ENCODE measurements at places on chromosomes 6 and 20.

DNA sequence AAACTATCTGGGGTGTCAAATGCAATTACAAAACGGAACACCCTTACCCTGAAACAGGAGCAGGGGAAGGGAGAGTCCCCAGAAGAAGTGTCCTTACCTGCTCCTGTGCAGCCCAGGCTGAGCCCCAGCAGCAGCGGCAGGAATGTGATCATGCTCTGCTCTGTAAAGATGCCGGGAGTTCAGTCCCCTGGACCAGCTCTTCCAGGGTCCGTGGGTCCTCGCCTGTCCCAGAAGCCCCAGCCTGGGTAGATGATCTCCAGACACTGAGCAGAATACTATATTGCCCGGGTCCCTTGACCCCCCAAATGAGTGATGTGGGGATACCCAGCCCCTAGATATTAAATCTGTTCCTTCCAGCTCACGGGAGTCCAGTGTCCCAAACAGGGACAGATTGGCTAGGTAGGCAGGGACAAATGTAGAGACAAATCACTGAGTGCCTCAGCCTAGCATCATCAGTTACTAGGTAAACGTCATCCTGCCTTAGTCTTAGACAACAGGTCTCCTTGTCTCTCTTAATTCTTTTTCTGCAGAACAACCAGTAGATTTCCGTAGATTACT lies at the start of gene HLA-DMB:
HLA-DMB (minus strand) TSS at position 373 of the 558 bp plus-strand sequence; CDS start at position 152, 221 bp downstream.
- DNase-seq: peak; percentile 1

DNA sequence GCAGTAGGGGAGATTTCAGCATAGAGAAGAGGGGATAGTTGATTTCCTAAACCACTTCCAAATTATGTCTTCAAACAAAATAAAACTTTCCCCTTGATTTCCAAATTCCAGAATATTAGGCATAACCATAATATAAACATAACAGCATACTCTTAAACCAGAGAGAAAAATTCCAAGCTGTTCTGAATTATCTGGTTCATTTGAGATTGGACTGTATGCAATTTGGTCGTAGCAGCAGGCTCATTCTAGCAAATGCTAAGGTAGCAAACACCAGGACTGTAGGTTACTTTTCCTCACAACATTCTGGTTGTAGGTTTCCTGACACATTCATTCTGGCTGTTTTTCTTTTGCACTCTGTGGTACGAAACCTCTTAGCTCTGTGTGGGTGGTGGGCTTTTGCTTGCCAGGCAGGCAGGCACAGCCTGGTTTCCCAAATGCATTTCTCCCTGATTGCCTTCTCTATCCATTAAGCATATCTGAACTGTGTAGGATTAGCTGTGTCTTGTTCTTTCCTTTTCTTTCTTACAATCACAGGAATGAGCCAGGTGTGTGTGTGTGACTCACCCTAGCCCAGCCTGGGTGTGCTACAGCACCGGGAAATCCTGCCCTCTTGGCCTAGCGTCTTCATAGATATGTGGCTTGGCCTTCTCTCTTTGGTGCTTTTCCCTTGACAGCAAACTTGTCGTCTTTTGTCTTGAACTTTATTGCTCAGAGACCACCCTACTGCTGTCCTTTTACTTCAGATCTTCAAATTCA lies 77.1 kb downstream of the JARID2 start:
- DNase-seq: no peak

DNA sequence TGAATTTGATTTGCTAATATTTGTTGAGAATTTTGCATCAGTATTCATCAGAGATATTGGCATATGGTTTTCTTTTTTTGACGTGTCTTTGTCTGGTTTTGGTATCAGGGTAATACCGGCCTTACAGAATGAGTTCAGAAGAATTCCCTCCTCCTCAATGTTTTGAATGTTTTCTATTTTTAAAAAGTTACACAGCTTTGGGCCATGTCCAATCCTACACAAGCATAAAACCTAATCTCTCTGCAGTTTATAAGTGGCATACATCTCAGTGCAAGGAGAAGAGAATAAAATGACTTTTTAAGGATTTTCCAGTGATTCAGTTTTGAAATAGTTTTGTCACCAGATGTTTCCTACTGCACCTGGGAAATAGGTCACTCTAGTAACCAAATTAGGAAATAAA lies 185.5 kb downstream of the COL12A1 start:
- DNase-seq: no peak

DNA sequence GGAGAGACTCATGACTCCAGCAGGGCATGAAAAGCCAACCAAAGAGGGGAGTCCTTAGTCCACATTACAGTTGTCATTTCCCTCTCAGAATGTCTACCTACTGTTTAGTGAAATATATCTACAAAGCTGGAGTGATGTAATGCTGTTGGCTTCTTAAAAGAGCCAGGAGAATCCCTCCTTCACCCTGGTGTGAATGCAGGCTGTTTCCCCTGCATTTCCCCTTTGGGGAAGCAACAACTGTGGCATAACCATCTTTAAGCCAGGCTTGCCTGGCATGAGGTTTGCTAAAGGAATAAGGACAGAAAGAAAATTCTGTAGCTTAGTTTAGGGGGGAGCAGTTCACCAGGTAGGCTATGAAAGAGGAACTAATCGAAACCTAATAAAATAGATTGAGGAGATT lies 129.5 kb downstream of the CRYBG1 start:
- no peak for DNase-seq

DNA sequence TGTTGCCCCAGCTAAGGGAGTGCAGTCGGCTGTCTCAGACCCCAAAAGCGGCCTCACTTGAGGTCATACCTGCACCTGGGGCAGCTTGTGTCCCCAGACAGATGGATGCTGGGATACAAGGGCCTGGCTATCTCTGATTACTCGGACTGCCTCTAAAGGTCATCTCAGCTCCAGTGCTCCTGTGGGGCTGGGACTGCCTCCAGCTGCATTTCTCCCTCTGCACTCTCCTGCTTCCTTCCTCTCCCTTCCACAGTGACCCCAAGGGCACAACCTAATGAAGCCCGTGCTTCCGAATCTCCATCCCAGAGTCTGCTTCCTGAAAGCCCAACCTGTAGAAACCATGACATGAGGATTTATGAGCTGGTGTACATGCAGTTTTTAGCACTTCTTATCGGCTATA lies 22.8 kb upstream of the OCSTAMP start:
- DNase-seq: no peak

DNA sequence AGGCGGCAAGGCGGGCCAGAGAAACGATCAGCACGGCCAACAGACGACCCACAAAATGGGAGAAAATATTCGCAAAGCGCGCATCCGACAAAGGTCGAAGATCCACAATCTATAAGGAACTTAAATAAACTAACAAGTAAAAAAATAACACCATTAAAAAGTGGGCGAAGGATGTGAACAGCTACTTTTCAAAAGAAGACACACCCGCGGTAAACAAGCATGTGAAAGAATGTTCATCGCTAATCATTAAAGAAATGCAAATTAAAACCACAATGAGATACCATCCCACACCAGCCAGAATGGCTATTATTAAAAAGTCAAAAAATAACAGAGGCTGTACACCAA lies 117.8 kb upstream of the SIRPA start:
- no peak for DNase-seq

GRCh38 chr6:24517659-24518543 lies 23.1 kb downstream of the ALDH5A1 start:
- no peak for DNase-seq

- peak; percentile 82 for DNase-seq
These were observed 1.4 kb downstream of the TFEB start for GRCh38 chr6:41733707-41734665.

GRCh38 chr20:20267685-20268370 lies 100.1 kb upstream of the INSM1 start:
- DNase-seq: peak; percentile 98

DNA sequence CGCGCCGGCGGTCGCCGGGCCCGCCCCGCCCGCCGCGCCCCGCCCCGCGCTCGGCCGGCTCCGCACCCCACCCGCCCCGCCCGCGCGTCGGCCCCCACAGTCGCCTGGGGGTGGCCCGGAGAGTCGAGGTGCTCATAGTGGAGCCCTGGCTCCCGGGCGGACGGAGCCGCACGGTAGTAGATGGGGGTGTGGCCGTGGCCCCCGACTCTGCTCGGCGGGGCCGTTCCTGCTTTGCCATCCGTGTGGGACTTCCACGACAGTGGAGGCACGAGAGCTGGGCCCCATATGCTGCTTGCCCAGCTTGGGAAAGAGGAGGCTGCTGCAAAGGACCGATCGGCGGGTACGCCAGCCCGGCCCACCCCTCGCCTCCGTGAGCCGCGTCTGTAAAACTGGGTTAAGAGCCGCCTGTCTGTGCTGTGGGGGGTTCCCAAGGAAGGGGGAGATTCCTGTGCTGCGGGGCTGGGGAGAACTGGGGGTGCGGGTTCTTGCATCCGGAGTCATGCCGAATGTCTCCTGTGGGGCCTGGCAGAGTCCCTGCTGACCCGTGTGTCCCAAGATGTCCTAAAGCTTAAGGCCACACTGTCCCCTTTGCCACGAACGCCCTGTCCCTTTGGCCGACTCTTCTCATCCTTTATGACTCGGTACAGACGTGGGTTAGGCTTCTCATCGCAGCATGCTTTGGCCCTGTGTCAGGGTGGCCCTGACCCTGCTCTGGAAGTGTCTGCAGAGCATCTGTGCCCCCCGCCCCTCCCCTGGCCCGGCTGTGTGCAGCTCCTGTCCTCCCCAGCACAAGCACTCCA lies at the start of gene OPRL1:
OPRL1 (plus strand) TSS at position 70 of the 800 bp plus-strand sequence. CDS start 12,639 bp downstream, outside the sequence.
- no peak for DNase-seq

GRCh38 chr6:34241351-34242215 lies 4.9 kb downstream of the HMGA1 start:
- DNase-seq: no peak

- DNase-seq: no peak
These were observed 2.0 kb upstream of the SPACA1 start for GRCh38 chr6:88045521-88046136.

- DNase-seq: peak; percentile 17
These were observed 6.6 kb upstream of the ZBTB22 start for GRCh38 chr6:33324125-33324524.

DNA sequence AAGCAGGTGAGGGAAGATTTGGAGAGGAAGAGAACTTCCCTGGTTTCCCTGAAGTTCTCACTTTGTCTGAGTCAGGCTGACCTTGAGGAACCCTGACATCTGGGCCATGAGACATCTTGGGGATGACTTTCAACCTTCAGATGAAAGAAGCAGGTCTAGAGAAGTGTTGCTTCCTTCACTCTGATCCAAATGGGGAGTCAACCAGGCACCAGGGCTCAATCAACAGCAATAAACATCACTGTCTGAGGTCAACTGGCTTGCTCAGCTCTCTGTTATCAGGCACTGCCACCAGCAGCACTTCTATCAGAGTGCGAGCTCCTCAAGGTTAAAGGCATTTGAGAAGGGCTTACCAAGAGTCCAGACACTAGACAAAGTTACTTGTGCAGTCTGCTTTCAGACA lies 6.3 kb downstream of the ACOT8 start:
- no peak for DNase-seq

- DNase-seq: no peak
These were observed 427.1 kb upstream of the NOX3 start for GRCh38 chr6:155882527-155883333.

GRCh38 chr6:143451531-143451930 lies 926 bp downstream of the PEX3 start:
- no peak for DNase-seq

DNA sequence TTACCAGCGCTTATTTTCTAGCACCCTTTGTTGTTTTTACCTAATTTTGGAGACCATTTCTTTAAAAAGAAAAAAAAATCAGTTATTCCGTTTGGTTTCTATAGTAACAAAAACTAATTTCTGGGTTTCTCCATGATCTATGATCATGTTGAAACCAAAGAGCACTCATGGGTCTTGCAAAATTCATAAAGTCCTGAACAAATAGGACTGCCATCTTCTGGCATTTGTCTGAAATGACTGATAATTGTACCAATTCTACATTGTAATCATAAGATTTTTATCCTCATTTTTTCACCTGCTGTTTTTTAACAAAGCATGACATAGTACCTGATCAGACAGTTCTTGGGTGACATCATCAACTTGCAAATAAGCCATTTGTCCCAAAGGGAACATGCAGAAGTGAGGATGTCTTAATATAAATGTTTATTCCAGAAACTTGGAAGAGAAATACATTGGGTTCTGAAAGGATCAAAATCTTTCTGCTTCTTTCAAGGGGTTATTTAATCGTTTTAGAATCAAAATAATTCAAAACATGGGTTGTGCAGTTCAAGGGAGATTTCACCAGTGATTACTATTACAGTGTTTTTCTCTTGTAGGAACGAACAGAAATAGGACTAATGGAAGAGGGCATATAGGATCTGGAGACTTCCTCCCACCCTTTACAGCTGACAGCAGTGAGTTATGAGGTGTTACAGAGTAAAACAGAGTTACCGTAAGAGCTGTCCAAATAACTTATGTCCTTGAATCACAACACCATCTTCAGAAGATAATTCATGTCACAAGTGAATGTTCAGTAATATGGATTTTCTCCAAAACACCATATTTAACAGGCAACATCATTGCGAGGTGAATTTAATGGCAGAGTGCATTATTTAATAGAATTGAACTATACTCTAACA lies 87.1 kb upstream of the GJE1 start:
- no peak for DNase-seq

DNA sequence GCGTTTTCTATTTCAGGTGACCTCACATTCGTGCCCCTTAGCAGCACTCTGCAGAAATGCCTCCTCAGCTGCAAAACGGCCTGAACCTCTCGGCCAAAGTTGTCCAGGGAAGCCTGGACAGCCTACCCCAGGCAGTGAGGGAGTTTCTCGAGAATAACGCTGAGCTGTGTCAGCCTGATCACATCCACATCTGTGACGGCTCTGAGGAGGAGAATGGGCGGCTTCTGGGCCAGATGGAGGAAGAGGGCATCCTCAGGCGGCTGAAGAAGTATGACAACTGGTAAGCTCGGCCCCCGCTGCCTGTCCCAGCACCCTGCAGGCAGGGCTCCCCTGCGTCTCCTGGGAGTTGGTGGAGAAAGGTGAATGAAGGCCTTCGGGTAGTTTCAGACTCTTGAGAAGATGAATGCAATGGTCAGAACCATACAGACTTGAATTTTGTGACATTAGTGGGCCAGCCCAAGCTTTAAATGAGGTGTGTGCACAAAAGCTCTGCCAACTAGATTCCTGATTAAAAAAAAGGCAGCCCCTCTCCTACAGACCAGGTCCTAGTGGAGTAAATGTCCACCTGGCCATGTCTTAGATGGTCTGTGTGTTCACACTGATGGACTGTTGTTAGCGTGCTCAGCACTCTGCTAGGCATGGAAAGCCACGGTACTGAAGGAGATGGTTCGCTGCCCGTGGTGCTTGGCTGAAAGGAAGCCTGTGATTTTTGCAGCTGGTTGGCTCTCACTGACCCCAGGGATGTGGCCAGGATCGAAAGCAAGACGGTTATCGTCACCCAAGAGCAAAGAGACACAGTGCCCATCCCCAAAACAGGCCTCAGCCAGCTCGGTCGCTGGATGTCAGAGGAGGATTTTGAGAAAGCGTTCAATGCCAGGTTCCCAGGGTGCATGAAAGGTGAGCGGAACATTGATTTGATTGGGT lies 708 bp downstream of the PCK1 start:
- no peak for DNase-seq

- no peak for DNase-seq
These were observed 34.8 kb upstream of the NCOA3 start for GRCh38 chr20:47466704-47467459.
